PC-9 (cell line): ENCODE measurements at places on chromosomes 13 and 19. TPM values are rescaled to one million over a fixed set of nuclear protein-coding genes. Genes with fewer than 3 reads are reported as not detected.

- H3K36me3 ChIP-seq: no peaks in the 10 kb centered on the region
- H3K4me3 ChIP-seq: no peak overlapping the region
- H3K4me1 ChIP-seq: peaks cover 5% of the 10 kb centered on the region; the same call in 1 of the 2 replicates
- no peaks in the 10 kb centered on the region for H3K27me3 ChIP-seq
Measured at GRCh38 chr19:3479177-3479833, 1.0 kb downstream of the SMIM24 start.

- no peaks in the 10 kb centered on the region for H3K4me1 ChIP-seq
- no peak overlapping the region for H3K4me3 ChIP-seq
- no peak overlapping the region for H3K27ac ChIP-seq
- H3K27me3 ChIP-seq: 0 out of 2 replicates have a peak, but pooled peaks cover 3% of the 10 kb centered on the region
- no peak for DNase-seq
- H3K36me3 ChIP-seq: no peaks in the 10 kb centered on the region
Measured at GRCh38 chr13:102277286-102277685, 124.6 kb downstream of the FGF14 start.

GRCh38 chr19:16885166-16885565 lies 3.6 kb upstream of the F2RL3 start:
- no peak overlapping the region for H3K27ac ChIP-seq
- H3K4me3 ChIP-seq: no peak overlapping the region
- H3K27me3 ChIP-seq: no peaks in the 10 kb centered on the region

GRCh38 chr13:74250738-74251190 lies 116.6 kb upstream of the KLF12 start:
- no peaks in the 10 kb centered on the region for H3K27me3 ChIP-seq
- DNase-seq: no peak
- H3K36me3 ChIP-seq: no peaks in the 10 kb centered on the region
- no peak overlapping the region for H3K4me3 ChIP-seq

DNA sequence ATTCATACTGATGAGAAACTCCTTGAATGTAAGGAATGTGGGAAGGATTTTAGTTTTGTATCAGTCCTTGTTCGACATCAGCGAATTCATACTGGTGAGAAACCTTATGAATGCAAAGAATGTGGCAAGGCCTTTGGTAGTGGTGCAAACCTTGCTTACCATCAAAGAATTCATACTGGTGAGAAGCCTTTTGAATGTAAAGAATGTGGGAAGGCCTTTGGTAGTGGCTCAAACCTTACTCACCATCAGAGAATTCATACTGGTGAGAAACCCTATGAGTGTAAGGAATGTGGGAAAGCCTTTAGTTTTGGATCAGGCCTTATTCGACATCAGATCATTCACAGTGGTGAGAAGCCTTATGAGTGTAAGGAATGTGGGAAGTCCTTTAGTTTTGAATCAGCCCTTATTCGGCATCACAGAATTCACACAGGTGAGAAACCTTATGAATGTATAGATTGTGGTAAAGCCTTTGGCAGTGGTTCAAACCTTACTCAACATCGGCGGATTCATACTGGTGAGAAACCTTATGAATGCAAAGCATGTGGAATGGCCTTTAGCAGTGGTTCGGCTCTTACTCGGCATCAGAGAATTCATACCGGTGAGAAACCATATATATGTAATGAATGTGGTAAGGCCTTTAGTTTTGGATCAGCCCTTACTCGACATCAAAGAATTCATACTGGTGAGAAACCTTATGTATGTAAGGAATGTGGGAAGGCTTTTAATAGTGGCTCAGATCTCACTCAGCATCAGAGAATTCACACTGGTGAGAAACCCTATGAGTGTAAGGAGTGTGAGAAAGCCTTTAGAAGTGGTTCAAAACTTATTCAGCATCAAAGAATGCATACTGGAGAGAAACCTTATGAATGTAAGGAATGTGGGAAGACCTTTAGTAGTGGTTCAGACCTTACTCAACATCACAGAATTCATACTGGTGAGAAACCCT lies 26.6 kb downstream of the ZNF345 start:
- no peaks in the 10 kb centered on the region for H3K27me3 ChIP-seq
- peaks cover 20% of the 10 kb centered on the region for H3K36me3 ChIP-seq
- H3K4me1 ChIP-seq: no peaks in the 10 kb centered on the region

DNA sequence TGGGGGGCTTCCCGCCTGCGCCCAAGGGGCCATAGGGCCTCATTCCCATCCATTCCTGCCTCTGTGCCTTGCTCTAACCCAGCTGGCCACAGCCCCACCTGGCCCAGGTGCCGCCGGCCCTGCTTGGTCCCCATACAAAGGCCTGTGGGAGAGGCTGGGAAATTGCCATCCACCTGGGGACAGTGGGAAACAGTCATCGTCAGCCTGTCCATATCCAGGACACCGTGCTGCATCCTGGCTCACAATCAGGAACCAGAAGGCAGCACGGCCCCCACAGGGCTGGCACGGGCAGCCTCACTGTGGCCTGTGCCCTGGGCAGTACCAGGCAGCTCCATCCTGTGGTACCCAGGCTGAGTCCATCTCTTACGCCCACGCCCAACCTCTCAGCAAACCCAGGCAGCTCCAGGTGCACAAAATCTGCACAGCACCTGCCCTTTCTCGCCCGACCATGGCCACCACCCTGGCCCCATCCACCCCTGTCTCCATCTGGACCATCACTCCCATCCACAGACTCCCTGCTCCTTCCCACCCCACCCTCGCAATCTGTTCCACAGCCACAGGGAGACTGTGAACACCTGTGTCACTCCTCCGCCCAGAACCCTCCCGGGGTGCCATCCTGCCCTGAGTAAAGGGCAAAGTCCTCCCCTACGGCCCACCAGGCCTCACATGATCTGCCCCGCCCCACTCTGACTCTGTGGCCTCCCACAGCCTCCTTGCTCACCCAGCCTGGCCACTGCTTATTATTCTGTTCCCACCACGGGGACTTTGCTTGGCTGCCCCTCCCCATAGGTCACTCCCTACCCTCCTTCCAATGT lies 21.1 kb upstream of the FBXO27 start:
- H3K27me3 ChIP-seq: no peaks in the 10 kb centered on the region
- H3K4me3 ChIP-seq: no peak overlapping the region
- peaks cover 3% of the 10 kb centered on the region; the same call in 1 of the 2 replicates for H3K4me1 ChIP-seq
- H3K36me3 ChIP-seq: no peaks in the 10 kb centered on the region

GRCh38 chr13:112572366-112572765 lies 15.6 kb downstream of the TUBGCP3 start:
- no peaks in the 10 kb centered on the region for H3K27me3 ChIP-seq
- peaks cover 11% of the 10 kb centered on the region; the same call in 1 of the 2 replicates for H3K36me3 ChIP-seq
- H3K4me1 ChIP-seq: no peaks in the 10 kb centered on the region
- DNase-seq: no peak
- H3K4me3 ChIP-seq: no peak overlapping the region

DNA sequence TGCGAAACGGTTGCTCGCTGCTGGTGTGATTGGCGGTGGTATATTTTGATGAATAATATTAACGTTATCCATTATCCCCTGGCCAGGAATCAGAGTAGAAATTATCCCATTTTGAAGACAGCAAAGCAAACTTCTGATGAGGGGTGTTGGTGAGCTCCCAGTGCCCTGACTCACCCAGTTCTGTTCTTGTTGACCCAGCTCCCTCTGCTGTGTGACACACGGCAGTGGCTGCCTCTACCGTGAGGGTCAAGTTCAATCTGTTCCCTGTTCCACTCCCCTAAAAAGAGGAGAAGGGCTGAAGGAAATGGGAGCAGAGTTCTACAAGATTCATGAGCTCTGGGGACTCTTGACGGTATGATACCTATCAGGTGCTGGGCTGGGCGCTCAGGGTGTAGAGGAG lies 2.0 kb downstream of the CAMSAP3 start:
- H3K4me1 ChIP-seq: peaks cover 6% of the 10 kb centered on the region; the same call in 1 of the 2 replicates
- H3K27ac ChIP-seq: no peak overlapping the region
- H3K4me3 ChIP-seq: no peak overlapping the region

DNA sequence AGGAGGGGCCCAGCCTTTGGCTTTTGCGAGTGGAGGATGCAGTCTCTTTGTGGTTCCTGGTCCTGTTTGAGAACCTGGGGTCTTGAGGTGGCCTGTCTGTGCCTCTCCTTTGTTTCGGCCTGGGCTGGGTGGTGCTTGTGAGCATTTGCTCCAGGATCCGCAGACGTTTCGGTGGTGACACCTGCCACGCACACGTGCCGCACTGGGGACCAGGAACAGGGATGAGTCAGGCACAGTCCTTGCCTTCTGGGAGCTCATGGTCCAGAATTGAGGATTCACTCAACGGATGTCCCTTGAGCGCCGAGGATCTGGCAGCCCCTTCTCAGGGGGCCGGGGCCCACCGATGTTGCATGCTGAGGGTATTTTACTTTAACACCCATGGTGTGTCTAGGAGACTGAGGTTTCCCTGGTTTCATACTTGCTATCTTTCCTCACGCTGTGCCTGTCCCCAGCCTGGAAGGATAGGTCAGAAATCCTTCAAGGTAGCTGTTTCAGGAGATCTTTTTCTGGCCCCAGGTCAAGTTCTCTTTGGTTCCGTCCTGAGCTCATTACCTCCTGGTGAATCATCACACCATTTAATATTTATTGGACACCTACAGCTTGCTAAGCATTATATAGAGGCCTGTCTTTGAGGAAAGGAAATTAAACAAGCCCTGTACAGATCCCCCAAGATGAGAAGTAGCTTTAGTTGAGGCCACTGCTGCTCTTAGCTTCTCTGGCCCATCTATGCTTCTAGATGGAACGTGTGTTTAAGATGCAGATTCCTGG lies 5.1 kb downstream of the HDGFL2 start:
- no peaks in the 10 kb centered on the region for H3K4me1 ChIP-seq
- H3K27me3 ChIP-seq: no peaks in the 10 kb centered on the region

DNA sequence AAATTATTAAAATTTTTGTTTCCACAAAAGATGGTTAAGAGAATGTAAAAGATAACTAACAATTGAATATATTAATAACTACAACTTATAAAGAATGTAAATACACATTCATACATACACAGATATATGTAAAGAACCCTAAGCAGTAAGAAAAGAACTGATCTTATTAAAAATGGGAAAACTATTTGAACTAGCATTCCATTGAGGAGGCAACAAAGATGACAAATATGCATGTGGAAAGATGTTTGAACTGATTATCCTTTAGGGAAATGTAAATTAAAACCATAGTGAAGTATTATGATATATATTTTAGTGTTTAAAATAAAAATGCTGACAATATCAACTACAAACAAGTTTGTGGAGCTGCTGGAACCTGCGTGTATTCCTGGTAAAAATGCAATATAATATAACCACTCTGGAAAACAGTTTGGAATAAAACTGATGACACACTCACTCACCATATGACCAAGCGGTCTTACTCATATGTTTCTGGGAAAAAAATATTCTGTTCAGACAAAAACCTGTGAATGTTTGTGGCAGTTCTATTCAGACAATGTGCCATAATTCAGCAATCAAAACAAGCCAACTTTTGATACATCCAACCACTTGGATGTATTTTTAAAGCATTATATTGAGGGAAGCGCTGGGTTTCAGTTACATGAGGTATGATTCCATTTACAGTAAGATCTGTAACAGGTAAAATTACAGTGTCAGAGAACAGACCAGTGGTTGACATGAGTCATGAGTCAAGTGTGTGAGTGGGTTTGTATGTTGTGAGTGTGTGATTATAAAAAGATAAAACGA lies 694.4 kb upstream of the SLITRK5 start:
- no peak overlapping the region for H3K4me3 ChIP-seq
- H3K36me3 ChIP-seq: no peaks in the 10 kb centered on the region
- H3K4me1 ChIP-seq: no peaks in the 10 kb centered on the region
- H3K27ac ChIP-seq: no peak overlapping the region
- no peak for DNase-seq

- H3K4me1 ChIP-seq: peaks cover 22% of the 10 kb centered on the region
- no peak overlapping the region for H3K4me3 ChIP-seq
- peak overlapping the region; percentile 4 for H3K27ac ChIP-seq
- H3K27me3 ChIP-seq: no peaks in the 10 kb centered on the region
- DNase-seq: peak; percentile 74
Measured at GRCh38 chr19:10184636-10185035, 10.1 kb downstream of the DNMT1 start.

GRCh38 chr19:41391618-41392017 lies 5.5 kb downstream of the EXOSC5 start:
- no peaks in the 10 kb centered on the region for H3K27me3 ChIP-seq
- no peak overlapping the region for H3K27ac ChIP-seq
- H3K36me3 ChIP-seq: 0 out of 2 replicates have a peak, but pooled peaks cover 6% of the 10 kb centered on the region
- H3K4me3 ChIP-seq: no peak overlapping the region
- H3K4me1 ChIP-seq: peaks cover 10% of the 10 kb centered on the region
- no peak for DNase-seq

GRCh38 chr13:95098916-95099315 lies 202.3 kb downstream of the ABCC4 start:
- H3K27ac ChIP-seq: no peak overlapping the region
- DNase-seq: peak; percentile 11
- H3K36me3 ChIP-seq: no peaks in the 10 kb centered on the region
- no peaks in the 10 kb centered on the region for H3K27me3 ChIP-seq
- peaks cover 7% of the 10 kb centered on the region; the same call in 1 of the 2 replicates for H3K4me1 ChIP-seq

- H3K27me3 ChIP-seq: no peaks in the 10 kb centered on the region
- H3K36me3 ChIP-seq: no peaks in the 10 kb centered on the region
- no peak for DNase-seq
- no peak overlapping the region for H3K4me3 ChIP-seq
Measured at GRCh38 chr19:36604656-36605100, 435 bp upstream of the ZNF382 start.

- H3K27ac ChIP-seq: no peak overlapping the region
- no peak for DNase-seq
- H3K36me3 ChIP-seq: no peaks in the 10 kb centered on the region
- no peaks in the 10 kb centered on the region for H3K4me1 ChIP-seq
- peaks cover 22% of the 10 kb centered on the region for H3K27me3 ChIP-seq
Measured at GRCh38 chr19:595326-596262, 5.9 kb downstream of the HCN2 start.

DNA sequence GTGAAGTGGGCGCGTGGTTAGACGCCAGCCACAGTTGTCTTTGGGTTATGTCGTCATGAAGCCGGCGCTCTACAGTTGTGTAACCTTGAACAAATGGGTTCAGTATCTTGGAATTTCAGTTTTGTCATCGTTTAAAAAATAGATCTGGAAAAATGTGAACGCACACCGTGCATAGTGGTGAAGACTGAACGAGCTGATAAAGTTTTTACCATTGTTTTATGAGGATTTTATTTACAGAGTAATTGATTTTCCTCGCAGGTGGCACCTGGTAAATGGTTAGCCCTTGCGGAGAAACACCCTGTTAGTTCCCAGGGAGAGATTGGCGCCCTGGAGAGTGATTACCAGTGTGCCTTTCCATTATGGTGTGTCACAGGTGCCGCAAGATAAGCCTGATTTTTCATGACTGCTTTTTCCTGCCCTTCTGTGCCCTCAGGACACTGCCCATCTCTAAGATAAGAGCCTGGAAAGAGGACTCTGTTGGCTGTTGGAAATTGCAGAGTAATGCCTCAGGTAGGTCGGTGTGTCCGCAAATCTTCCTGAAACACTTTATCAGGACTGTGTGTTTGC lies 577 bp downstream of the ZNF181 start:
- DNase-seq: no peak
- peak overlapping the region; percentile 93 for H3K4me3 ChIP-seq
- no peaks in the 10 kb centered on the region for H3K27me3 ChIP-seq
- peaks cover 29% of the 10 kb centered on the region for H3K36me3 ChIP-seq
- peak overlapping the region; percentile 77 for H3K27ac ChIP-seq

The HSPH1 gene
- 61.8 and 105 TPM in 2 replicates for total RNA-seq

The PRR36 gene
- 12.9 and 20.3 TPM in 2 replicates for total RNA-seq

The PCSK4 gene
- 18.6 and 27.3 TPM in 2 replicates for total RNA-seq

The TMIGD2 gene
- not detected in 2 replicates for total RNA-seq

The ELAVL3 gene
- total RNA-seq: not detected in 2 replicates
